ENCODE measurements at places on chromosomes 16 and 17.

DNA sequence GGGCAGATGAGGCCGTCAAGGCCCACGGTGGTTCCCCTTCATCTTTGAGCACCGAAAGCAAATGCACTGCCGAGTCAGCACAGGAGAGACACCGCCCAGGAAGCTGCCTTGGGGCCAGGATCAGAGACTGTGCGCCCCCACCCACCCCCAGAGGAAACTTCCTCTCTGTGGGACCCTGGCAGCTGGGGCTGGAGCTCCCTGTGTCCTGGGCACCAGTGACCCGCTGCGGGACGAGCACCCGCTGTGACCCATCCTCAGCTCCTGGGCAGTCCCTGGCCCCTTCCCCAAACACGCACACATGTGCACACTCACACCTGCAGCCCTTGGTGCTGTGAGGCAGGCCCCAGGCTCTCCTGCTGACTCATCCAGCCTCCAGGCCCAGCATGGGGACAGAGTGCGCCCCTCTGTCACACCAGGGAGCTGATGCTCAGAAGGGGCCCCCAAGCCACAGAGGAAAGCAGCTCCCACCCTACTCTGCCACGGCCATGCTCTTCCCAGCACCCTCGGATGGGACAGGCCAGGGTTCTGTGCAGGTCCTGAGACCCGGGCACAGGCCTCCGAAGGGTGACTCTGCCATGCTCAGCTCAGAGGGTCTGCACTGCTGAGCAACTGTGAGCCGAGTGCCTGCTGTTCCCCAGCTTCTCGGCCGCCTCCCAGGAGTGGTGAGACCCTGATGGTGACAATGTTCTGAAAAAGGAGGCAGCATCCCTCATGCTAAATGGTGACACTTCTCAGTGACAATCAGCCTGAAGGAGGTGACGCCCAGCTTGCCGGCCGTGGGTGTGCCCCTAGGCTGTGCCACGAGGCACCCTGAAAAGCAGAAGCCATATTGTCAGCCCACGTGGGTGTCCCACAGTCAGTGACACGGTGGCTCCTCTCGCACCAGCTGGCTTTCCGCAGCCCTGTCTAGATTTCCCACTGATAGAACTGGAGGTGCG lies 3.6 kb downstream of the PIEZO1 start:
- DNase-seq: no peak

- no peak for DNase-seq
Measured at GRCh38 chr17:2423271-2423670, 22.4 kb upstream of the MNT start.

DNA sequence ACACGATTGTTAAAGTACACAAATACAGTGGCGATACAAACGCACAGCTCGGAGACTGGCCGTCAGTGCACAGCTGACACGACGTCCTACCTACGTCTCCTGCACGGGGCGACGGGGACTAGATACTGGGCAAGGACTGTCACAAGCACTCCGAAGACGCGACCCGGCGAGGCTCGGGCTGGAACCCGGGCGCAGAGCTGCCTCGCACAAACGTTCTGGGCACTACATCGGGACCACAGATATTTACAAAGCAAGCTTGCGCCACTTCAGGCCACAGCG lies 13.8 kb downstream of the SLC16A3 start:
- DNase-seq: no peak

- no peak for DNase-seq
Measured at GRCh38 chr17:35731239-35731916, at the start of gene RASL10B. Gene RASL10B, plus strand, starts transcription at chr17:35731639. Its CDS starts 3,546 bp downstream, at chr17:35735185.

- no peak for DNase-seq
Measured at GRCh38 chr17:43719578-43719977, 39.0 kb downstream of the SOST start.

DNA sequence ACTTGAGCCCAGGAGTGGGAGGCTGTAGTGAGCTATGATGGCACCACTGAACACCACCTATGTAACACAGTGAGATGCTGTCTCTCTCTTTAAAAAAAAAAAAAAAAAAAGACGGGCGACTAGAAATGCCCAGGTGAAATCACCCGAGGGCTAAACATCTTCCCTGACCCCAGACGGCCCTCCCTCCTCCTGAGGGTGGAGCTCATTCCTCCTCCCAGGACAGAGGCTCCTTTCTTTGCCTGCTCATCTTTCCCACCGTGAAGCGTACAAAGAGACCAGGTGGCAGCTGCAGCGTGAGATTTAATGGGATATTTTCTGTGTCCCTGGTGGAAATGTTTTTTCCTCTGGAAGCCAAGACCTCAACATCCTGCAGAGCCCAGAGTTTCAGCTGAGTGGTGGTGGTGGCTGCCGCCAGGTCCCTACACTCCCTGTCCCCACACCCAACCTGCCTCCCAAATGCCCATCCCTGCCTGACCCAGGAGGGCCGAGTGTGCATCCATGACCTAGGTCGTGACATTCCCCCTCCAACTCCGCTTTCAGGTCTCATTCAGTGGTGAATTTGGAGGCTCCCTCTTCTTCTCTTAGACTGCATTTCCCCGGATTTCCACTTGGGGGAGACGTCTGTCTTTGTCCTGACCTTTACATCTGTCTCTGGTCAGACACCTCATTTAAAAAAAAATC lies 14.4 kb upstream of the GPRC5B start:
- no peak for DNase-seq

- peak; percentile 94 for DNase-seq
Measured at GRCh38 chr17:44543213-44543904, 13.9 kb upstream of the FZD2 start.

- no peak for DNase-seq
Measured at GRCh38 chr17:82297280-82297713, 20.1 kb downstream of the CD7 start.

GRCh38 chr16:12062343-12063003 lies 85.9 kb downstream of the SNX29 start:
- DNase-seq: no peak

DNA sequence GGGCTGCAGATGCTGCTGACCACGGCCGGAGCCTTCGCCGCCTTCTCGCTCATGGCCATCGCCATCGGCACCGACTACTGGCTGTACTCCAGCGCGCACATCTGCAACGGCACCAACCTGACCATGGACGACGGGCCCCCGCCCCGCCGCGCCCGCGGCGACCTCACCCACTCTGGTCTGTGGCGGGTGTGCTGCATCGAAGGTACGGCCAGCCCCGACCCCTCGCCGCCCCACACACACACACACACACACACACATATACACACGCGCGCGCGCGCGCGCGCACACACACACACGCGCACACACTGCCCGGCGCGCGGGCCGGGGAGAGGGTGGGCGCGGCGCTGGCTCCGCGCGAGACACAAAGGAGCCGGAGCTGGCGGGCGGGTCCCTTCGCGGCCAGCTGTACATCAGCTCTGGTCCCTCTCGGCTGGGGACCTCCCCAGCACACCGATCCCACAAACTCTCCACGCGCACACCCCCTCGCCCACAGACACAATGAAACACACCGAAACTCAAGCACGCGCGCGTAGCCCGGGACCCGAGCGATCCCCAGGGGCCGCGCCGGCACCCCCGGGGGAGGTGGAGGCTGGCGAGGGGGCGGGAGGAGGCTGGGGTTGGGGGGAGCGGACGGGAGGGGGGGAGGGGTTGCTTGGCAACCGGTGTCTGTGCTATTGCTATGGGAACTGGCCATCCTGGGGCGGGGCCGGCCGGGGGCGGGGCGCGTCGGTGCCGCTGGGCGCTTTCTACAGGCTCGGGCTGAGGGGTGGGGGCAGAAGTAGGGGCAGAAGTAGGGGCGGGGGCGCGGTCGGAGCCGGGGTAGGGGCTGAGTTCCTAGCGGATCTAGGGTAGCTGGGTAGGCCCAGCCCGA lies 658 bp downstream of the CACNG4 start:
- no peak for DNase-seq

- DNase-seq: no peak
Measured at GRCh38 chr17:27631411-27631760, 398 bp downstream of the LGALS9 start.

GRCh38 chr17:57289130-57289529 lies 32.8 kb downstream of the MSI2 start:
- DNase-seq: no peak

DNA sequence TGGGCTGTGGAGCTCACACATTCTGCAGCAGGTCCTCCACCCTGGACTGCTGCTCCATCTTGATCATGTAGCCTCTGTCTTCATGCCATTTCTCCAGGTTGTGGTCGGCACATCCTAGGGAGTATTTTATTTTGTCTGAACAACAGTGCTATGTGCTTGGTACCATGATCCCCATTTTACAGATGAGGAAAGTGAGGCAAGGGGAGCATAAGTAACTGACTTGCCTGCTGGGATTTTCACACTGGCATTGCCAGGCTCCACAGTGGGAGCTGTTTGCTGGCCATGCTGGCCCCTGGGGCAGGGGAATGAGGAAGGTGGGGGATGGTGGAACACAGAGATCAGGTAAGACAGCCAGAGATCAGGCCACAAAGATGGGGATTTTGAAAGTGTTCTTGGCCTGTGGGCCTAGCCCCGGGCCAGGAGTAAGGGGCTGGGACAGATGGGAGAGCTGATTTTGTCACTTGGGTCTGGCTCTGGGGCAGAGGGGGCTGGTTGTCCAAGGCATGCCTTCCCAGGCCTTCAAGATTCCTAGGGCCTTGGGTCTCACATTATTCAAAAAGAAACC lies 9.3 kb upstream of the ZNF500 start:
- DNase-seq: no peak

DNA sequence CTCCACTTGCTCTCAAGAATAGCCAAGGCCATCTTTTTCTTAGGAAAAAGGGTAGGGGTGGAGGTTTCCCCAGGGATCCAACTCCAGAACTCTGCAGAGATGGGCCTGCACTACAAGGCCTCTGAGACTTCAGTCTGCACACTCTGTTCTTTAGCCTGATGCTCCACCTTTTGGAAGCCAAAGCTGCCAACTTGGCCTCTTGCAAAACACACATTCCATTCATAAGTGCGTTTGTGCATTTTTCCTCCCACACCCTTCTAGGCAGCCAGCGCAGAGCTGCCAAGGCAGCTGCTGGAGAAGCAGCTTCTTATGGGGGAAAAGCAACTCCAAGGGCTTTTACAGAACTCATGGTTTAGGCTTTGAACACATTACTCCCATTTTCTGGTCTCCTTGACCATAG lies 45.3 kb downstream of the REXO5 start:
- no peak for DNase-seq

- no peak for DNase-seq
Measured at GRCh38 chr16:57509231-57509923, 23.1 kb upstream of the DOK4 start.

- DNase-seq: no peak
Measured at GRCh38 chr17:79615446-79615845, 4.6 kb upstream of the RBFOX3 start.

DNA sequence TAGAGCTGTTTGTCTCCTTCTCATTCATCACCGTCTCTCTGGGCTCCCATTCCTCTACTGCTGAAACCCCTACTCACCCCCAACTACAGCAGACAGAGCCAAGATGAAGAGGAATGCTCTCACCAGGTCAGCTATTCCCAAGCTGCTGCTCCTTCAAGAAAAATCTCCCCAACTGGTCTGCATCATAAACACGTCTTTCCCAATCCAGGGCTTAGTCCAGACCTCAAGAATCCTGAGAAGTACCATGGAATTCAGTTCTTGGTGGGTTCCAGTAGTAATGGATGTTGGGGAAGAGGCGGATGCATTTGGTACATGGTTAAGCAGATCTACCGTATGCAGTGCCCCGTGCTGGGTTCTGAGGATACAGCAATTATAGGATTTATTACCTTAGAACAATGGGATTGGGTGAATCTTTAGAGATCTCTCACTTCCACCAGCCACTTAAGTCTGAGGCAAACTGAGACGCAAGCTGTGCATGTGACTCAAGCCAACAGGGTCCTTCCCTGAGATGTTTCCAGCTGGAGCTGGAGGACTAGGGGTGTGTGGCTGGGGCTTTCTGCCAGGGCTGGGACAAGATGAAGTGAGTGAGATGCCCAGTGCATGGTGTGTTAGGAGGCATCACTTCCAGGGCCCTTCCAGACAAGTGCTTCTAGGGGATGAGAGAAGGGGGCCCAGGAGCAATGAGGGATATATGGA lies 232.7 kb upstream of the CDH5 start:
- DNase-seq: no peak

- DNase-seq: no peak
Measured at GRCh38 chr17:35795007-35795870, at the start of gene MMP28. Gene MMP28, minus strand, starts transcription at chr17:35795641. Its CDS starts 264 bp downstream, at chr17:35795377.

GRCh38 chr16:72850853-72851252 lies 197.1 kb downstream of the ZFHX3 start:
- no peak for DNase-seq

GRCh38 chr17:30113213-30113612 lies 3.4 kb upstream of the NSRP1 start:
- DNase-seq: no peak

Data from iPS DF 19.7 (cell line).